ENCODE measurements at places on chromosomes 12 and 14.

GRCh38 chr12:101599771-101600484 is 5.2 kb downstream of the MYBPC1 start:
- no peak for DNase-seq

DNA sequence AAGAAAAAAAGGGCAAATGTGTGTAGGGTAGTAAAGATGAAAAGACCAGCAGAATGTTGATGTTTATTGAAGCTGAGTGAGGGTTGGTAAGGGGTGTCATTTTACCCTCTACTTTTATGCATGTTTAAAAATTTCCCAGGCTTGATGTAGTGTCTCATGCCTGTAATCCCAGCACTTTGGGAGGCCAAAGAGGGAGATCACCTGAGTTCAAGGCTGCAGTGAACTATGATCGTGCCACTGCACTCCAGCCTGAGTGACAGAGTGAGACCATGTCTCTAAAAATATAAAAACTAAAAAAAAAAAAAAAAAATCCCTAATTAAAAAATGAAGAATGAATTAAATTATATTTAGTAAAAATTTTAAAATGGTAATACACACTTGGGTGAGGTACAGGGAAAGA is 8.5 kb downstream of the SEL1L start:
- DNase-seq, result no peak

GRCh38 chr14:39241637-39242036 is 7.9 kb downstream of the MIA2 start:
- DNase-seq, result no peak

GRCh38 chr12:89069431-89069830 is 282.9 kb downstream of the DUSP6 start:
- DNase-seq, result no peak

- no peak for DNase-seq
Observed at GRCh38 chr12:101940400-101940950, 63.1 kb downstream of the DRAM1 start.

- peak; percentile 56 for DNase-seq
Observed at GRCh38 chr14:65927931-65928356, 515.4 kb downstream of the FUT8 start.

GRCh38 chr12:45183246-45183645 is 32.6 kb upstream of the ANO6 start:
- DNase-seq, result no peak

DNA sequence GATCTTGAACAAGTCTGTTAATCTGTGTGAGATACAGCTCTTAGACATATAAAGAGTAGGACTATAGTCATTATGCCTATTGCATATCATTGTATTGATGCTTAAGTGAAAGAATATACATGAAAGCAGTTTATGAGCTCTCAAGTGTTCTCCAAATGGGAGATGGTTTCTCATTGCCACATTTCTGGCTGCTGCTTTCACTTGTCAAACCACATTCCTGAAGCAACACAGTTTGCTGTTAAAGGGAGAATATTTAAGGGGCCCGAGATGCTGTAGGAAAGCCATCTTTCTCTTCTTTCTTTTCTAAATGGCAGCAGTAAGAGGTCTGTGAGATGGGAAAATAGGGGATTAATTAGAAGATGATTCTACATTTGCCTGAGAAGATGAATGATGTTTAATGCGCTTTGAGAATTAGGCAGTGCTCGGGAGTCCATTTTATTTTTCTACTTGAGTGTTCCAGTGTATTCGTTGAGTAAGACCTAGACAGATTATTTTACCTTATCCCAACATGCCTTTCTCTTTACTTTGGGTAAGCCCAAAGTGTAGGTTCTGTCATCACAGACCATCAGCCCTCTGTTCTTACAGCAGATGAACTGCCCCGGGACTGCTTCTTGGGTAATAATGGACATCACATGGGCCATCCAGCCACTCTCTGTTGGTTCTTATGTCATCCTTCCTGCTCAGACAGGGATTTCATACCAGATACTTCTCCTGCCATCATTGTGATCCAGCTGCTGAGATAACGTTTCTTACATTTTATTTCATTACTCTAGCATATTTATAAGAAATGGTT is 35.6 kb downstream of the ANO4 start:
- DNase-seq, result no peak

DNA sequence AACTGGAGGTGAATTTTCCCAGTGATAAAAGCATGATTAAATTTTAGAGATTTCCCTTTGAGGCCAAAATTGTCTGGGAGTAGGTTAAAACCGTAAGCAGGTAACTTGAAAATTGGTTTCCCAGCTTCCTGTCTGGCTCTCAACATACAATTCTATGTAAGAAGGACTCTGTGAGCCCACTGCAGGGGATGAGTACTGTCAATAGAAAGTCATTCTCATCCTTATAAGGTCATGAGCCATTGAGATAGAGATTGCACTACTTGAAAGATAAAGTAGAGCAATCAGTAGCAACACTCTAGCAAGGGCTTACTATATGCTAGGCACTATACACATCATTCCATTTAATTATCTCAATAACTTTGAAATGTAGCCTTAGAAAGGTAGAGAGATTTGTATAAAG is 225.6 kb upstream of the HMGA2 start:
- DNase-seq, result no peak

DNA sequence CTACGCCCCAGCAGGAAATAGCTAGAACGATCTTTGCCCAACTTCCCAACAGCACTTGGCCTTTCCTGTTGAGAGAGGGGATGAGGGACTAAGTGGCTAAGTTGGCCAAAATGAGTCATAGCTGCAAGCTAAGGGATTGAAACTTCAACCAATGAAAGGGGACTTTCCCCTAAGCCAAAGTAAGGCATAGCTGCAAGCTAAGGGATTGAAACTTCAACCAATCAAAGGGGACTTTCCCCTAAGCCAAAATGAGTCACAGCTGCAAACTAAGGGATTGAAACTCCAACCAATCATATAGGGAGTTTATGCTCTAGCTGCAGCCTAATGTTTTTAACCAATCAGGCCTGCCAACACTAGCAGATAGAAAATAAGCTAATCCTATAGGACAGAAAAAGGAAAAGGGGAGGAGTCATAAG is 100.5 kb upstream of the SSTR1 start:
- no peak for DNase-seq

DNA sequence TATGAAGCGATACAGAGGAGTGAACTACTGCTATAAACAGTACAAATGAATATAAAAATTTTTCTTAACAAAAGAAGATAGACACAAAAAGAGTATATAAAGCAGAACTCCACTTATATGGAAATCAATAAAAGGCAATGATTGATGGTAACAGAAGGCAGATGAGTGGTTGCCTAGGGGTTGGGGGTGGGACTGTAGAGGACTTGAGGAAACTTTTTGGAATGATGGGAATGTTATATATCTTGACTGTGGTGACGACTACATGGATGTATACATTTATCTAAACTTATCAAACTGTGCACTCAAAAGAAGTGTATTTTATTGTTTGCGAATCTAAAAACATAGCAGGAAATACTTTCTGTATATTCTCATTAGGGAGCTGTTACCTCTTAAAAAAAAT is 89.1 kb downstream of the PTCSC3 start:
- DNase-seq, result no peak

DNA sequence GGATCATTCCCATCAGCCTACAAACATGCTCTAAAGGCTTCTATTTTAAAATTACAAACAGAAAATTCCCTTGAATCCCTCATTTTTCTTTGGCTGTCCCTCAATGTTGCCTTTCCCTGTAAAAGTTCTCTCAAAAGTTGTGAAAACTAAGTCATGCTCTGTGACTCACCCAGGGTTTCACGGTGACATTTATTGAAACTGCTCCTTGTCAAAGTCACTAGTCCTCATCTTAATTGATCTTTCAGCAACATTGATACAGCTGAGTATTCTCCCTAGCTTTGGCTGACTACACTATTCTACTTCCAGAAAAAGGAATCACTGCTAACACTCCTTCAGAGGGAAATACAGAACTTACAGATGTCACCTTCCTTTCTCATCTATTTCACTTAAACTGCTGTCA is 65.7 kb downstream of the ASCL4 start:
- no peak for DNase-seq

GRCh38 chr14:78752518-78753188 is 582.5 kb downstream of the NRXN3 start:
- no peak for DNase-seq

GRCh38 chr12:111842556-111843396 is 748 bp downstream of the MAPKAPK5 start:
- no peak for DNase-seq

- DNase-seq, result no peak
Observed at GRCh38 chr14:39626589-39627576, 194.7 kb upstream of the FBXO33 start.

DNA sequence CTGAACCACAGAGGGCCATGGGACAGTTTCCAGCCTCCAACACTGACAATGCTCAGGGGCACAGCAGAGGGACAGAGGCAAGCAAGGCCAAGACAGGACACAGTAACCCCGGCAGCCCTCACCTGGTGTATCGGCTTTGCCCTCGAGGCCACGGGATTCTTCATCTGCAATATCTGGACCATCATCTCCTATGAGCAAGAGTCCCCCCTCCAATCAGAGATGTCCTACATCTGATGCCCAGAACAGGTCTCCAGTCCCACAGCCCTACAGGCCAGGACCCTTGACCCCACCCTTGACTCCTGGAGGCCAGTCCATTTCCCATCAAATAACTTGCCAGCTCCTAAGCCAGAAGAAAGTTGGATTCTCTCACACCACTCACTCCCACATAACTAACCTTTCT is 17.4 kb downstream of the KMT2D start:
- no peak for DNase-seq

DNA sequence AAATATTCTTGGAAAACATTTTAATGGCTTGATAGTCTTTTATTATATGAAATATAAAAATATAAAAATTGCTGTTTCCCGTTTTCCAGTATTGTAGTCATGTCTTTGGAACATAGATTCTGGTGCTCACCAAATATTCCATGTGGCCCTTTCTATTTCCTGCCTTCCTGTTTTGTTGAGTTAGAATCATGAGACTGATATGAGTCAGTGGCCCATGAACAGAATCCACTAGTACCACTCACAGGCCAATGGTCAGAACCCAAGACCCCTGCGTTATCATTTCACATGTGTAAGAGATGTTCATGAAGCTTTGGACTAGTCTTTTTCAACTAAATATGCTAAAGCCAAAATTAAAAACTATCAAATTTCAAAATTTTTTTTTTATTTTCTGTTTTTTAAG is 56.9 kb downstream of the BICD1 start:
- DNase-seq, result no peak

DNA sequence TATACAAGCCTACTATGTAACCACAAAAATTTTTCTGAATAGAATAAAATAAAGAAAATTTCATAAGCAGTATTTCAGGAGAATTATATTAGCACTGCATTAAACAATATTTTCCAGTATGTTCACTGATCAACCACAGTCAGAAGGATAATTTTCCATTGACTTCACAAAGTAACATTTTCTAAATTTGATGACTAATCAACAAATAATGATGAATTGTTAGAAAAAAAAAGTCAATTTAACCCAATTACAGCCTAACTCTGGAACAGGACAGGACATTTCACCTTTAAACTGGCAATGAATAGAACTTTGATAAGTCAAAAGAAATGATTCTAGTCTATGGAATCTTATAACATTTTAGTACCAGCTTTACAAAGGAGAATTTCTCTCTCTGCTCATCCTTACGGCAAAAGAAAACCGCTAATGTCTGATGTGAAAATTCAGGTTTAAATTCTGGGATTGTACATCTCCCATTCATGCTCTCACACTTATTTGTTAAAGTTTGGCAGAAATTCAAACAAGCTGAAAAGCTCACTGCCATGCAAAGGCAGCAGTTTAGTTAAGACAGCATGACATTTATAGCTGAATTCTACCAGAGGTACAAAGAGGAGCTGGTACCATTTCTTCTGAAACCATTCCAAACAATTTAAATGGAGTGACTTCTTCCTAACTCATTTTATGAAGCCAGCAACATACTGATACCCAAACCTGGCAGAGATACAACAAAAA is 84.5 kb downstream of the MDGA2 start:
- no peak for DNase-seq

DNA sequence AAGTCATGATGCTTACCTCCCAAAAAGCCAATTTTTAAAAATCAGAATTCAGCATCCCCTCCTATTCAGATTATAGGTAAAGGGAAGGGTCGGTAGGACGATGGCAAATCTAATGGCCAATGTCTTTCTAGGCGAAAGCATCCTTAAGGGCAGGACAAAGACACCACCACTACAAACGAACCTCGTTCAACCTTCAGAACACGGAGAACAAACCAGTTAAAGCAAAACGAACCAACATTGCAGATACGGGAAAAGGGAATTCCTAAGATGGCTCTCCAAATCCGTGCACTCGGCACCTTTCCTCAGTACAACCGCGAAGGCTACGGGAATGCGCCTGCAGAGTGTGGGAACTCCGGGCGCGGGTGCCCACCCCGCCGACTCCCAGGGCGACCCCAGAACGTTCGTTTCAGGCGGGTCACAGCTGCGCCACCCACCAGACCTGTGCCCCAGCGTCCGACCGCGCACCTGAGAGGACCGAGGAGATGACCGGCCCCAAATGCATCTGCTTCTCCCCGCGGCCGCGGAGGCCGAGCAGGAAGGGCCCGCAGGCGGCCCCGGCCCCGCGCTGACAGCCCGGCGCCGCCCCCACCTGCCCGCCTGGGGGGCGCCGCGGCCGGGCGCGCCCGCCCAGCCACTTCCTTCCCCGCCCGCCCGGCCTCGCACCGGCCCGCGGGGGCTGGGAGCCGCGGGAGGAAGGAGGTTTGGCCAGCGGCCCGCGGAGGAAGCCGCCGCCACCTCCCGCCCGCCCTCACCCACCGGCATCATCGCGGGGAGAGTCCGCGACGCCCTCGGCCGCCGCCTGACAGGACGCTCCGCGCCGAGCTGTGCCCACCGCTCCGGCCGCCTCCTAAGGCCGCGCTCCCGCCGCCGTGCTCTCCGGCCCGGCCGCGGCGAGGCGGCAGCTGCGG is 578 bp downstream of the PPP1R13B start:
- DNase-seq, result peak; percentile 25

GRCh38 chr14:102530828-102531478 is 21.4 kb upstream of the ANKRD9 start:
- no peak for DNase-seq

DNA sequence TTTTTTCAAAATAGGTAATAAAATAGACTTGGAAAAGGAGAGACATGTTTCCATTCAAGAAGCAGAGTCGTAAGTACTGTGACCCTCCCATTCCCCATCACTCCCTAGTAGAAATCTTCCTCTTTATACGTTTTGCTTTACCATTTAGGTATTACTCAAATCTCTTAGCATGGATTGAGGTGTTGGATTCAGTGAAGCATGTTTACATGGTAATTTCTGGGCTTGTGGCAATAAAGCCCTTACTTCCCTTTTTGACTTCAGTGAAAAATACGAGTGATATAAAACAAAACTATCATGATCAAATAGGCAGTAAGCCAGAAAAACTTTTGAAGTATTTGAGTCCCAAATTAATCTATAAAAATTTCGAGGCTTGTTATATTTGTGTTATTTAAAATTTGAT is 27.4 kb downstream of the RAB21 start:
- DNase-seq, result no peak

- DNase-seq, result no peak
Observed at GRCh38 chr12:95551305-95551704, at the start of gene USP44. USP44 (minus strand) TSS chr12:95551476; CDS start chr12:95534256, 17,220 bp downstream.

DNA sequence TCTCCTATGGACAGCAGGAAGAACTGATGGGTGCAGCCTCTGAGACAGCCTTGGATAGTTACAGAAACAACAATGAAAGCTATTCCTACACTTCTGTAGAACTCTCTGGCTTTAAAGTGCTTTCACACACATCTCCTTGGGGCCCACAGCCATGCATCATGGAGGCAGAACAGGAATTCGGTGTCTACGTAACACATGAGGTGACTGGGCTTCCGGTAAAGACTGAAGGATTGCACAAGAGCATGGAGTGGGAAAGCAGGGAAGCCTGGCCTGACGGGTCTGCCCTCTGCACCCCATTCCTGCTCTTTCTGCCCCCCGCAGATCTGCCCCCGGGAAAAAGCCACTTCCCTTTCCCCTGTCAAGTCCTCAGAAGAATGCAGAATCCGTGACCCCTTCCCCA is 82.6 kb downstream of the VWF start:
- DNase-seq, result no peak
